CD4-positive, CD25-positive, alpha-beta regulatory T cell (primary cell): ENCODE measurements at places on chromosomes 6 and 20. TPM values are rescaled to one million over a fixed set of nuclear protein-coding genes. Genes with fewer than 3 reads are reported as not detected.

HLA-B gene
- 5,665 TPM for polyA plus RNA-seq

GJA10 gene
- polyA plus RNA-seq = not detected

NKAIN2 gene
- not detected for polyA plus RNA-seq

HCRTR2 gene
- polyA plus RNA-seq = not detected

PHACTR3 gene
- polyA plus RNA-seq = not detected

CHRNA4 gene
- not detected for polyA plus RNA-seq

HINT3 gene
- polyA plus RNA-seq = 10.0 TPM

SLC22A3 gene
- 1.3 TPM for polyA plus RNA-seq
